ENCODE measurements at places on chromosomes 4 and X.

DNA sequence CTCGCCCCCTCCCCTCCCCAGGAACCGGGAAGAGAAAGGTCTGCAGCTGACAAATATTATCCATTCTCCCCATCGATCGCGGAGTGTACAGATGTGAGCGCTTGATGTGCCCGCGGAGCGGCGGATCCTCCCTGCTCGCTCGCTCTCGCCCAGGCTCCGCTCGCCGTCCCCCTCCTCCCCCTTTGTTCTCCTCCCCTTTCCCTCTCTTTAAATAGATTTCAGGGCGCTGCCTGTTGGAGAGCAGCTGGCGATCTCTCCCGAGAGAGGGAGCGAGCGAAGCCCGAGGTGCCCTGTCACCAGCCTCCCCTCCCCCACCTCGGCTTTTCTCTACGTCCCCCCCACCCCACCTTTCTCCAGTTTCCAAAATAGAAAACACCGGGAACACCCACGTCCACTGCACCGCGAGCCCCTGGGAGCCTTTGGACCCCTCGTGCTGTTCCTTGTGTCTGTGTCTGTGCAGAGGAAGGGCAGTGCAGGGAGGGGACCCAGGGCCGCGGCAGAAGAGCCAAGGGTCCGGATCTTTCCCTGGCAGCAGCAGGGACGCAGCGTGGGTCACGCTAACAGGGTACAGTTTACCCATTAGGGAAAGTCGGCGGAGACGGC, 56.6 kb upstream of the BCOR start:
- no peak for DNase-seq

- DNase-seq, result no peak
These were observed 18.5 kb downstream of the SORCS2 start for GRCh38 chr4:7210824-7211223.

DNA sequence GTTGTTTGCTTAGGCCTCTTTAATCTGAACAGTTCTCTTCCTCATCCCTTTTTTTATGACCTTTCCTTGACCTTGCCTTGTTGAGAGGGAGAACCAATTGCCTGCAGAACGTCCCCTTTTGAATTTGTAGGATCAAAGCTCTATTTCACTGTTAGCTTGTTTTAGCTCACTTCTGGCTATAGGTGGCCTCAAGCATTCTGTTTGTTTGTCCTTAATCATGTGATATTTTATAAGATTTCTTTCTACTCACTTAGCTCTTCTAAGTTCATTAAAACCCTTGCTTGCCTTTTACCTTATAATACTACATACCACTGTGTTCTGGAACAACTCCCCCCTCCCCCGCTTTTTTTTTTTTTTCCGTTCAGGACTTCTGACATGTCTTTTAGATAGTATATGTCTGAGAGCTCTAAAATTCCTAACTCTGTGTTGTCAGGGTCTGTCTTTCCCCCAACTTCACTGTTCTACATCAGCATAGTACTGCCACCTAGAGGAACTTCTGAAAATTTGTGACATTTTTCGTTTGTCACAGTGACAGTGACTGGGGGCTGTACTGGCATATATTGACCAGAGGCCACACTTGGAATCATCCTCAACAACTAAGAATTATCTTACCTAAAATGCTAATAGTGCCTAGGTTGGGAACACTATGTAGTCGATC, 128.5 kb downstream of the LARP7 start:
- DNase-seq, result peak; percentile 34

GRCh38 chr4:141870152-141870551, 233.8 kb downstream of the IL15 start:
- DNase-seq, result no peak

DNA sequence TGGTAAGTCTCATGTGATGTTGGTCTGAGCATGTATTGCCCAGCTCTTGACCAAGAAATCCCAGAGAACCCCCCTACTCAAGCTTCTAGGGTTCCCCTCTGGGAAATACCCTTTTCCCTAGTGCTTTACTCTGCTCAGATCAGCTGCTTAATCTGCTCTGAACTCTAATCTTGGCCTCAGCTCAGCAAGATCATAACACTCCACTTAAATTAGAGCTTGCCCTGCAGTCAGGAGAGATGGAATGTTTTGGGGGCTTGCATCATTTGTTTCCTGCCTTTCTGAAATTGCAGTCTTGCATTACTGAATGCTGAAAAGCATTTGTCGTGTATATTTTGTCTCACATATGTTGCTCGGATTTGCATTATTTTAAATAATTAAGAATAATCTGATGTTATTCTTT, 1153.6 kb downstream of the FSTL5 start:
- DNase-seq, result no peak

DNA sequence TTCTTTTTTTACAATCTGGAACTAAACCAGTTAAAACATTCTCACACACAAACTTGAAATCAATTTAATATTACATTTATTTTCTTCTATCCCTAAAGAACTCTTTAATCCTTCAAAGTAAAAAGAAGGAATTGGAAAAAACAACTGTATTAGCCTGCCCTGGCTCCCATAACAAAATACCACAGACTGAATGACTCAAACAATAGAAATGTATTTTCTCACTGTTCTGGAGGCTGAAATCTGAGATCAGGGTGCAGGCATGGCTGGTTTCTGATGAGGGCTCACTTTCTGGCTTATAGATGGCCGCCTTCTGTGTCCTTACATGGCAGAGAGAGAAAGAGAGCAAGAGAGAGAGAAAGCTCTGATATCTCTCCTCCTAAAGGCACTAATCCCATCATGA, 149.4 kb downstream of the PDGFRA start:
- no peak for DNase-seq

- peak; percentile 22 for DNase-seq
These were observed 5.4 kb downstream of the CTBP1 start for GRCh38 chr4:1243451-1244080.

DNA sequence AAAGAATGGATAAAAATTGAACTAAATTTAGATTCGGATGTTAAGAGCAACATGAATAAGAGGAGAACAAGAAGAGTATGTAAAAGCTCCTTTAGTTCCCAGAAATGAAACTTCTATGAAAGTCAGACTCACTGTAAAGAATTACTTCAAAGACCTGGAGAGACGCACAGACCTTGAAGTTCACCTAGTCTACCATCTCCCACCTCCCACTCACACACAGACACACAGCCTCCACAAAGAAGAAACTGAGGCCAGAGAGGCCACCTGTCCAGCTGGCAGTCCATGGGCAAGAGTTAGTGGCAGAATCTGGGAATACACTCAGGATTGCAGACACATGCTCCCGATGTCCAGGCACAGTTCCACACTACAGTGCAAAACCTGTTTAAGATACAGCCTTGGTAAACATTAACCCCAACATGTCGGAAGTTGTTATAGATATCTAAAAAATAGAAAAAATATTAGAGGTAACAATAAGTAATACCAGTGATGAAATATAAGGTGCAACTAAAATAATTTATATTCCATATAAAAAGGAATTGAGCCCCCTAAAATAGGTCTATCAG, 288.8 kb downstream of the INPP4B start:
- DNase-seq, result no peak

DNA sequence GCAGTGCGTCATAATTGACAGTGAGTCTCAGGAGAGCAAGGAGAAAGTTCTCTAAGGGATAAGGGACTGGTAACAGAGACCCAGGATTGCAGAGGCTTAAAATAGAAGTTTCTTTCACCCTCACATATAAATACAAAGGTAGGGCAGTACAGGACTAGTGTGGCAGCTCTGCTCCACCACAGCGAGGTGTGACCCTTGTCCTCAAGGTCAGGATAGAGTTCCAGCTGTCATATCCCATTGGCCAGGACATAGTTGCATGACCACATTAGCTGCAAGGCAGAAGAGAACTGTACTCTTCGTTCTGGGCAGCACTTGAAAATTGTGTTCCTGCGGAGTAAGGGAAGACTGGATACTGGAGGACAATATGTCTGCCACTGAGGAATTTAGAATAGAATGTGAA, 94.5 kb downstream of the RS1 start:
- no peak for DNase-seq

GRCh38 chrX:96771486-96771885, 86.8 kb downstream of the DIAPH2 start:
- peak; percentile 25 for DNase-seq

- DNase-seq, result no peak
These were observed 31.4 kb downstream of the TEX13A start for GRCh38 chrX:105189093-105189492.

DNA sequence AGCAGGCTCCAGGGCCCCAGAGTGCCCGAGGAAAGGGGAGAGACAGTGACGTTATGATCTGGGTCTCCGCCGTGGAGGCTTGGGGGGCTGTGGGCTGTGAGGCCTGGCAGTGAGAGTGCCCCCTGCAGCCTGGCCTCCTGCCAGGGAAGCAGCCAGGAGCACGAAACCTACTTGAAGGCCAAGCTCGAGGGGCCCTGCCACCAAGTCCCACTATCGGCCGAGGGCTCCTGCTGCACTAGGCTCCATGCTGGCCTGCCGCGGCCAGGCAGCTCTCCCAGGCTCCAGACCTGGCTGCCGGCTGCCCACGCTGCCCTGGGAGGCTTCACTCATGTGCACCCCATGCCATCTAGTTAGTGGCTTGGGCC, 18.7 kb downstream of the FLNA start:
- DNase-seq, result no peak
